ENCODE measurements at places on chromosomes 7 and 10.

DNA sequence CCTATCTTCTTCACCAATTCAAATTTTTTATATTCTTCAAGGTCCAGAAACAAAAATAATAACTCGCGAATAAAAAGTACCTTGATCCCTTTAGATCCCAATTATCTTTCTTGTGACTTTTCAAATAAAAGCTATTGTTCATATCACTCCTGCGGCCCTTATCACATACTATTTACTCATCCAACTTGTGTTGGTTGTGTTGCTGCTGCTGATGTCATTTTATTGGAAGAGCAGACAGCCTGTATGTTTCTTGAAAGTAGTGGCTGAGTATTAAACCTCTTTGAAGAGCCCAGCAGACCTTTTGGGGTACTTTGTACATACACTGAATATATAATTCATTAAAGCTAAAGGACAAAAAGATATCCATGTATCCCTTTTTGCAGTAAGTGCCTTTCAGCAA lies 231.7 kb downstream of the CTNNA3 start:
- no peak overlapping the region for H3K4me3 ChIP-seq
- H3K27me3 ChIP-seq: no peaks in the 10 kb centered on the region
- DNase-seq: no peak
- no peaks in the 10 kb centered on the region for H3K4me1 ChIP-seq
- H3K36me3 ChIP-seq: no peaks in the 10 kb centered on the region

DNA sequence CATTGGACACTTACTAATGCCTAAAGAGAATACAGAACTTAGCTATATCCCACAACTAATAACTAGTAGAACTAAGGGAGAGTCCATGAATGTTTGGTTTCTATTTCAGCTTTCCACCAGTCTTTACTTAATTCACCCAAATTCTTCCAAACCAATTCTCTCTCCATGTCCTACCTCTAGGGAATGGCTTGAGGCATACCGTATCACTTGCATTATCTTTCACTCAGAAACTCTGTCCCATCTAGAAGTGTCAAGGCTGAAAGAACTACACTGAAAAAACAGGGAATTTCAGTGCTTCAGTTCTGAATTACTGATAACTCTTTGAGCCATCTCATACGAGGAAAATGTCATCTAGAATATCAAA lies 758 bp downstream of the TMEM168 start:
- H3K27me3 ChIP-seq: peaks cover 2% of the 10 kb centered on the region
- H3K36me3 ChIP-seq: no peaks in the 10 kb centered on the region
- DNase-seq: no peak
- peak overlapping the region; percentile 73 for H3K4me3 ChIP-seq

GRCh38 chr7:23277359-23277989 lies 21.7 kb upstream of the MALSU1 start:
- H3K27ac ChIP-seq: no peak overlapping the region
- peaks cover 32% of the 10 kb centered on the region for H3K4me1 ChIP-seq
- no peaks in the 10 kb centered on the region for H3K36me3 ChIP-seq
- peak; percentile 76 for DNase-seq
- no peaks in the 10 kb centered on the region for H3K27me3 ChIP-seq
- no peak overlapping the region for H3K4me3 ChIP-seq

DNA sequence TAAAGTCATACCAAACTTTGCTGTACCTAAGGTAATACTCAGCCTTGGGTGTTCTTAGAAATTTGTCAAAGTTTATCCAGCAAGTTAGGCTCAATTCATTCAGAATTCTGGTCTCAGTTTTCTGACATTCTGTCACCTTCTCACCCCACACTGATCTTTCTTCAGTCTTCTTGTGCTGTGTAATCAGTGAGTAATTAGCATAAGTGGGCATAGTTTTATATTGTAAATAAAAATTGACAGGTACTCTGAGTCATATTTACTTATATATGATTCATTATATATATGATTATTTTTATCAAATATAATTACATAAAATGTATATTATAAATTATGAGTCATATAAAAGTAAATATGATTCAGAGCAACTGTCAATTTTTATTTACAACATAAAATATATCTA lies 170.9 kb upstream of the MAGI2 start:
- no peaks in the 10 kb centered on the region for H3K36me3 ChIP-seq
- H3K4me1 ChIP-seq: no peaks in the 10 kb centered on the region
- no peak overlapping the region for H3K4me3 ChIP-seq

DNA sequence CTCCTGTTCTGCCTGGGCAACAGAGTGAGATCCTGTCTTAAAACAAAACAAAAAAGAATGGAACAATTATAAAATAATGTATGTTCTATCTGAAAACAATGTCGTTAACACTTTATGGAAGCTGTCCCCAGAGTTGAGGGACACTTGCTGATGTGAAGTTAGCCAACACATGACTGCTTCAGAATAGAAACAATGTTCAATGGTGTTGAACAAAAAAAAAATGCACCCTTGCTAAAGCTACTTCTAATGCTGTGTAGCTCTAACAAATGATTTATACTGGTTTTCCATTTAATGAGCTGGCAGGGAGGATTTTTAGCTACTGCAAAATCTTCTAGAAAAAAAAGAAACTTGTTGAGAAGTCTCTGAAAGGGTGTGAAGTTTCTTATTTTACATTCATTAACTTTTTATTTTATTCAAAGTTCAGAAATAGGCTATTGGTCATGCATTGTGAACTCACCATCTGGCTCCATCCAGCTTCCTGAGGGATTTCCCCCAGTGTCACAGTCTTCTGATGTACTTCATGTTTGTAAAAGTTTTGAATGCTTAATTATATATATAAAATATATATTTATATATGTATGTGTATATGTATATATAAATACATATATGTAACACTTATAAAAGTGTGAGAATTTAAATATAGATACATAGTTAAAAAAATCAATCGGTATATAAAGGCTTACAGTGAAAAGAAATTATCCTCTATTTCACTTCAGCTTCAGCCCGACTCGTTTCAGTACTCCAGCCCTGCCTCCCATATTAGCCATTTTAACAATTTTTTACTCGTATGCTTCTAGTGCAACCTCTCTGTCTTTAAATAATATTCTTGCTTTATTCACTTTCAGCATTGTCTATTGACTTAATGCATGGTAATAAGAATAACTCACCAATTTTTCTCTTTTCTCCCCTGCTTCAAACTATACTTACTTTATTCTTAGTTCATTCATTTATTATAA lies 35.0 kb downstream of the HDAC9 start:
- H3K4me1 ChIP-seq: no peaks in the 10 kb centered on the region
- H3K36me3 ChIP-seq: no peaks in the 10 kb centered on the region
- no peak overlapping the region for H3K27ac ChIP-seq

DNA sequence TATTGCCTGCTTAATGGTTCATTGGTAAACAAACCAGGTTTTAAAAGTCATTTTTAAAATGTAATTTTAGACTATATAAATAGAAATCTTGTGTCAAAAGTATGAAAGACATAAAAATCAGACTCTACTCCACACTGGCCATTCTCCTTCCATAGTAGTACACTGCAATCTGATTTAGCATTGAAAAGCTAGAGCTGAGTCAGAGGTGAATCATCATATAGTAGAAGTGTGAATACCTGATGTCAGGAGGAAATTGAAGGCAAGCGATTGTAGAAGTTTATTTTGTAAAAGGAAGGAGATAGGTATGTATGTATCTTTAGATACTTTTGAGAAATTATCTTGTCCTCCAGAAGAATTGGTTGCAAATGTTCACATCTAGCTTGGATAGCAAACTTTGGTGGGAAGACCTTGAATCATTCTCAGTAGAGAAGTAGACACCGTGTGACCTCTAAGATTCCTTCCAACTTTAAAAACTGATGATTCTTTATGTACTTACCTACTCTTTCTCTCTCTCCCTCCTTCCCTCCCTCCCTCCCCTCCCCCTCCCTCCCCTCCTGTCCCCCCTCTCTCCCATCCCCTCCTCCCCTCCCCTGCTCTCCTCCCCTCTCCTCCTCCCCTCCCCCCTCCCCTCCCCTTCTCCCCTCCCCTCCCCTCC lies 88.1 kb downstream of the BTAF1 start:
- H3K36me3 ChIP-seq: peaks cover 52% of the 10 kb centered on the region
- no peak overlapping the region for H3K27ac ChIP-seq
- H3K4me3 ChIP-seq: no peak overlapping the region
- peaks cover 19% of the 10 kb centered on the region for H3K4me1 ChIP-seq

Measured in HepG2 (cell line).